ENCODE measurements at places on chromosomes 7 and 10.

- DNase-seq, result no peak
Measured at GRCh38 chr10:102004376-102004775, 51.6 kb downstream of the ARMH3 start.

DNA sequence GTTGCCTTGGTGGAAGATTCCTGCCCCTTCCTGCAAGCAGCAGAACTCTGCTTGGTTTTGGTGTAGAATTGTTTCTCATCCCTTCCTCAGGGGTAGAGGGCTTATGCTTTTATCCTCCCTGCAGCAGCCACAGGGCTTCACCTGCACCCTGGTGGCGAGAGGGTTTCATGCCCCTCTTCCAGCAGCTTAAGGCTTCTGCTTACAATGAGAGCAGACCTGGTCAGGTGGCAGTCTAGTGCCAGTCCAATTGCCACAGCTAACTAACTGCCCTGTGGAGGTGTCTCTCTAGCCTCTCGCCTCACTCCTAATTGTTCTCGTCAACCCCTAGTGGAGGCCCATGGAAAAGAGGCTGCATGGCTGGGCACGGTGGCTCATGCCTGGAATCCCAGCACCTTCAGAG lies 19.3 kb downstream of the ACBD7 start:
- no peak for DNase-seq

DNA sequence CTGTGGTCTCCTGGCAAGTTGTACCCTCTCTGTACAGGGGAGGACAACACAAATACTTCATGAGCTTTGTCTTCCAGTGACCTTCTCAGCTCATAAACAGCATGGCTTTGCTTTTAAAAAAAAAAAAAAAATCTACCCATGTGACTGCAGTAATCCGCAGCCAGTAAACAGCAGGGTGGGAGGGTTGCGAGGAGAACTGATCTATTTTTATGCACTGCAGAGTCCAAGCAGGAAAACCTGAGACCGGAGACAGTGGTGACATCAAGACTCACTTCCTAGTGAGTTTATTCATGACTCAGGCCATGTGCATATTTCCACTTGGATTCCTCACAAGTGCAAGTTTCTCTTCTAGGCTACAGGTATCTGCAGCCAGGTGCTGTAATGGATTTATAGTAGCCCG lies 127.9 kb downstream of the NRF1 start:
- no peak for DNase-seq

DNA sequence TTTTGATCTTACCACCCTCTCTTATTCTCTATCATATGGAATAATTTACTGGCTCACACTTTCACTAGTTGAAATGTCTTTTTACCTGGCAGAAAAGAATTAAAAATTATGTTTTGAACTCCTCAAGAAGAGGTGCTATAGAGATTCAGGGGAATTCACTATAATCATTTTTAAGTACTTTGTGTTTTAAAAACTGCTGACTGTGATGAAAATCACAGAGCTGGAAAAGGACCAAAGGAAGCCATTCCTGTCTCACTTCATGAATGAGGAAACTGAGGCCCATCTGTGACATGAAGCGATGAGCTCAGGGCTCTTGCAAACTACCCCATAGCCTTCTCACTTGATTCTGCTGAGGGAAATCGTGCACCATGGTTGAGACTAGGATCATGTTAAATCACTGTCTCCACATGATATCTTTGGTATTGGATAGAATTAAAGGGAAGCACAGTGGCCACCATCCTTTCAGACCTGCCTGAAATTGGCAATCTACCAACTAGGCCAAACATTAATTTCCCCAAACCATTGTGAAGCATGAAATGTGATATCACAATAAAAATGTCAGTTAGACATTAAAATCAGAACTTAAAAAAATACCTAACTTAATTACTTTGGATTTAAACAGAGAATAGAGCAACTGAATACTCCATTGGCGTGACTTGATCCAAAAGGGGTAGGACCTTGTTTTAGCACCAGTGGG lies 141.0 kb downstream of the FZD1 start:
- no peak for DNase-seq

DNA sequence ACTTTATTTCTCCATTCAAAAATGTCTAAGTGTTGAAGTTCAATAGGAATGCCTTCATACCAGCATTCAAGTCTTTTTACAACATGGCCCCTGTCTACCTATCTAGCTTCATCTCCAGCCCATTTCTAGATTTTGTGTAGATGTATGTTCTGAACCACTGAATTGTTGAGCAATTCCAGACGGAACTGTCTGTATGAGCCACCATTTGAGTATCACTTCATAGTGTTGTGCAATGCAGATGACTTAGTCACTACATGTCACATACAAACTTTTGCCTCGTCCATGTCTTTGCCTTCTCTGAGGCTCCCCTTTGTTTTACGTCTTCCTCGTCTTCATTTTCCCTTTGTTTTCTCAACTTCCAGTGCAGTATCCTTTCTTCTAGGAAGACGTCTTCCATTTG lies 118.1 kb downstream of the INHBA start:
- no peak for DNase-seq

GRCh38 chr7:7972128-7972527 lies 3.5 kb downstream of the GLCCI1 start:
- no peak for DNase-seq

DNA sequence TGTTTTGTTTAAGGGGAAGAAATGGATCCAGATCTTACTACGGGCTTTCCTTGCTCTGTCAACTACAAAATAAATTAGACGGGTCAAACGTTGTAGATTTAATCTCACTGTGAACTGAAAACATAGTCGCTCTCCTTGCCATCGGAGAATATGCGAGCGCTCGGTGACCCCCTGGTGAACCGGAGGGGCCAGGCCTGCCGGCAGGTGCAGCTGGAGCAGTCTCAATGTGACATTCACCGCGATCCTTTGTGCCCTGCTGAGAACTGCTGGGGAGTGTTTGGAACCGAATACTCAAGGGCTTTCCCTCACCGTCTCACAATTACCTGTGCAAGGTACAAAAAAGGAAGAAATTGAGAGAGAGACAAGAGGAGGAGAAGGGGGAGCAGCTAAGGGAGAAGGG lies 174.1 kb upstream of the GPR26 start:
- no peak for DNase-seq

GRCh38 chr10:62054830-62055229 lies 153.3 kb downstream of the ARID5B start:
- DNase-seq, result no peak

GRCh38 chr7:151150388-151150787 lies 17.1 kb downstream of the GBX1 start:
- no peak for DNase-seq

DNA sequence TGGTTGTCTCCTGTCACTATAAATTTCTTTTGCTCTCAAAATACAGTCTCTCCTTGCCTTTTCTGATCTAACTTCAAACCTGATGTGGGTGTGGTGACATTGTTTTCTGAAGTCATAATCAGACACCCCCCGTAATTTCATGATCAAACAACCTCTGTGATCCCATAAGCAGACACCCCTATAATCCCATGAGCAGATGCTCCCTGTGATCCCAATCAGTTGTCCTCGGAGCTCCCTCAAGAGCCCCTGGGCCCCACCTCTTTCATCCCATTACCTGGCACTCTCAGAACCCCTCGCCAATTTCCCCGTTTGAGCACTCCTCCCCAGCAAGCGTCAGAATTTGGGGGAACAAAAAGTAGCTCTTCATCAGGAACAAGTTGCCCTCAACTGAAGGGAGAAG lies 246.3 kb upstream of the FZD8 start:
- DNase-seq, result no peak

- DNase-seq, result no peak
Measured at GRCh38 chr10:113045147-113046055, 95.4 kb downstream of the TCF7L2 start.

GRCh38 chr10:102434394-102435132 lies 2.2 kb upstream of the CUEDC2 start:
- DNase-seq, result no peak

DNA sequence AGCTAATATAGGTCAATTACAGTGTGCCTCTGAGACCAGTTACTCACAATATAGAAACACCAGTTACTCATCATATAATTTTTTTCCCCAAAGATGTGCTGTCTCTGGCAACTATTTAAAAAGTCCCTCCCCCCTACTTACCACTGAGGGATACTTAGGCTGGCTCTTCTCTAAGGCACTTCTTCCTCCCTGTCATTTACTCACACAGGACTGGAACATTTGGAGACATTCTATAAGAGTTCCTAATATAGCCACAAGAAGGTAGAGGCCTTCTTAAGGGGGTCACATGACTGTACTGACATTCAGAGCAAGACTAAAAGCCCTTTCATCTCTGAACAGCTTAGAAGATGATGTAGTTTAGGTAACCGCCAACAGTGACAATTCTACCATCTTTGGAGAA lies 44.4 kb upstream of the SLIT1 start:
- DNase-seq, result no peak

DNA sequence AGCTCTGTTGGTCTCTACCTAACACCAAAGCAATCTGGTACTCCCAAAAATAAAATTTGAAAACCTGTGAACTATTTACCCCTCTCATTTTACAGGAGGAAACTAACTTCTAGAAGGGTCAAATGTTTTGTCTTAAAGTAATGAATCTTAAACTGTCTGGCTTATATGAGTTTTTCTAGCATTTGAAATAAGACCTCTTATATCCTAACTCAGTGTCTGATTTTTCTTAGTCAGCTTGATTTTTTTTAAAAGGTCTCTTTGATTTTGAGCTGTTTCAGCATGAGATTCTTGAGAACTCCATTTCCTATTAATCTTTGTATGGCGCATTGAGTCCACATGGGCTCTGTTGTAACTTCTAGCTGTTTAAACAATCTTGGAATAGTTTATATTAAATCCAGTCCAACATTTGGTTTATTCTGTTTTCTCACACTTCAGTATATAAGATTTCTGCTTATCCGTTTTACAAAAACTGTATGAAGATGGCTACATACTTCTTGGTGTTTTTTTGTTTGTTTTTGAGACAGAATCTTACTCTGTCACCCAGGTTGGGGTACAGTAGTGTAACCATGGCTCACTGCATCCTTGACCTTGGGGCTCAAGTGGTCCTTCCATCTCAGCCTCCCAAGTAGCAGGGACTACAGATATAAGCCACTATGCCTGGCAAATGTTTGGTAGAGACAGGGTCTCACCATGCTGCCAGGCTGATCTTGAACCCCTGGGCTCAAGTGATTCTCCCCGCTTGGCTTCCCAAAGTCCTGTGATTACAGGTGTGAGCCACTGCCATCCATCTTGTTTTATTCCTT lies 91.1 kb downstream of the PPP1R9A start:
- DNase-seq, result no peak

DNA sequence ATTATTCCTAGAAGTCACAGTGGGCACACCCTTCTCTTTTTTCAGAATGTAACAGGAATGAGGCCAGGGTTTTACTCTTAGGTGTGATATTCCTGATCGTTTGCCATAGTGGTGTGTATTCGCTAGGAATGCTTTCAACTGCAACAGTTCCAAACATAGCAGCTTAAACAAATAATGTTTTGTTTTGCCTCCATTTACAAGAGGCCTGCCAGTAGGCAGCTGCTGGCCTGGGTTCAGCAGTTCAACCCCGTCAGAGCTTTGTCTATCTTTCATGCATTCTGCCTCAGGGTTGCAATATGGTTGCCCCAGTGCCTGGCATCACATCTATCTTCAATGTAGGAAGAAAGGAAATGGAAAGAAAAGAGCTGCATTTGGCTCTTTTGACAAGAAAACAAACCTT lies 21.7 kb upstream of the RET start:
- DNase-seq, result no peak

DNA sequence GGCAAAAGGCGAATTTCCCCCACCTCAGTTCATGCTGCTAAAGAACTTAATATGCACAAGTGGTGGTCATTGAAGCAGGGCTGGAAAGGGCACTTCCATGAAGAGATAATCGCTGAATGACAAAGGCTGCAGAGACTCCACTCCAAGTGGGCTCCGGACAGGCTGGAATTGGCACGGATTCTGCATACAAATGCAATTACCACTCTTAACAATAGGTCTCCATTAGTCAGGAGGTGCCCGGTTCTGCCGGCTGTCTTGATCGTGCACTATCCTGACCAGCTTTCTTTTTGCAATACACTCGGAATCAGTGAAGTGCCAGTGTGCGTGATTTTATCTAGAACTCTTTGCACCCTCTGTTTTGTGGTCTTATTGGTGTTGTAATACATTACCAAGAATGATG lies 49.7 kb downstream of the INSYN2A start:
- no peak for DNase-seq

All from activated CD4-positive, alpha-beta T cell treated with anti-CD3 and anti-CD28 coated beads, Interleukin-2, amount 50 U/mL, for 48 hours (primary cell).